ENCODE measurements at places on chromosomes 5 and 9.
A peak's percentile ranks its signal among the peaks of the same experiment; 100 is the strongest.

- DNase-seq: no peak
These were observed 199.0 kb upstream of the TARS1 start for GRCh38 chr5:33241802-33242201.

- no peak for DNase-seq
These were observed 190.2 kb downstream of the ASTN2 start for GRCh38 chr9:117224695-117225094.

DNA sequence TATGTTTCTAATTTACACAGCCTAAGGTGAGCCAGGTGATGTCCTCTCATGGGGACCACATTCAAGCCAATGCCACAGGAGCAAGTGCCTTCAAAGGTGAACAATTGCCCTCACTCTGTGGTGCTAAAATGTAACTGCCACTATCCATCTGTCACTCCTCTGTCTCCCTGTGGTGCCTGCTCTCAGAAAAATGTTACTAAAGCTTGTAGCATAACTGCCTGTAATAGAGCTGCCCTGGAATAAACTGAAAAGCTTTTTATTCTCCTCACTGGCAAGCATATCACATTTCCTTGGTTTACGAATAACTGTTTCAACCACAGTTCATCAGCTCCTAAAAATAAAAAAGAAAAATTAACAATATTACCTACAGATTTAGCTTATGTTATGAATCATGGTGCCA, 142.4 kb downstream of the ST8SIA4 start:
- no peak for DNase-seq

DNA sequence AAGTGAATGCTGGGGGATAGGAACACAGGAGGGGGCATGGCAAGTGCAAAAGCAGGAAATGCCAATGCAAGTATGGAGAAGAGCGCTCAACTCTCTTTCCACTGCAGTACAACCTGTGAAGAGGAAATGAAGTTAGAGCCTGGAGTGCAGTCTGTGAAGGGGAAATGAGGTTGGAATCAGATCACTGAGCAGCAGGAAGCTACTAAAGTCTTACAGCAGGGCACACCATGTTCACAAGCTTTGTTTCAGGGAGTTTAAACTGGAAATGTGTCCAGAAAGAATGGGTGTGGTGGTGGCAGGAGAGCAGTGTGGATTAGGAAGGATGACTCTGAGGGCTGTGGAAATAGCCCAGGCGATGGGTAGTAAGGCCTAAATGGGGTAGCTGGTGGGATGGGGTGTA, 15.4 kb downstream of the ARHGEF37 start:
- DNase-seq: no peak

GRCh38 chr9:127741831-127742434, 6.8 kb upstream of the TOR2A start:
- DNase-seq: no peak

GRCh38 chr5:9408964-9409363, 136.9 kb downstream of the SEMA5A start:
- DNase-seq: no peak

DNA sequence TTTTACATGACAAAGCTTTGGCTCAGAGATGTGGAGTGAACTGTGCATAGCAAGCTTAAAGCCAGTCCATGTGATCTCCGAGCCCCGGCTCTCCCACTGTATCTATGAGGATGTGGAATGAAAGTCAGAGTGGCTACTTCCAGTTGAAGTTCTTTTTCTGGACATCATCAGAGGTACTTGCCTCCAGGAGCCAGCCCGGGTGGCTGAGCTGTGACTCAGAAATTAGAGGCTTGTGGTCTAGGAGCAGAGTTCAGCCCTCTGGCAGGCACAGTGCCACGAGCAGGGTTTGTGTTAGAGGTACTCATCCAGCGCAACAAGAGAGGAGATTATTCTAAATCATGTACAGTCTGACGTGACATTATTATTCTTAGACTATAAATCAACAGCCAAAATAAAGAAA, 322.5 kb downstream of the CDK5RAP2 start:
- DNase-seq: no peak

DNA sequence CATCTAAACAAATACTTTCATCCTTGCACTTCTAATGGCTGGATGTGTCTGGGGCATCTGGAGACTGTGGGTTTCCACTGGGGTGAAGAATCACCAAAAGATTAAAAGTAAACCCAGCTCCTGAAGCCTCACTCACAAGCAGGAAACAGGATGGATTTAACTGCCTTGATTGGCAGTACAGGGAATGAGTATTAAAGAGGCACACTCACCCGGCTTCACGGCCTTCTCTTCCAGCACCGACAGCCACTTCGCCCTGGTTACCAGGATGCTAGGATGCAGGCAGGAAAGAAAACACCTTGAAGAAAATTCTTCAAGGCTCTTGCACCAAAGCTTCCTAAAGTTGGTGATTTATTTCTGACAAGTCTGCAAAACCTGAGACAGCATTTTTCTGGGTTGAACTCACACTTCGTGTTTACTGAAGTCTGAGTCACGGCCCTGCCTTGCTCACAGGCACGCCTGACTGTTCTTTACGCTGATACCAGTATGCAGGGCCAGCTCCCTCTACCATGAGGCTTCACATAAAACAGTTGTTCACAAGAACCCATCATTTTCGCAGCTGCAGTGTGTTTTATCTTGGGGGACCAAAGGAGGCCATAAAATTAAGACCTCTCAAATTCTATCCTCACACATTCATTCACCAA, 56.5 kb upstream of the ZNF354A start:
- no peak for DNase-seq

DNA sequence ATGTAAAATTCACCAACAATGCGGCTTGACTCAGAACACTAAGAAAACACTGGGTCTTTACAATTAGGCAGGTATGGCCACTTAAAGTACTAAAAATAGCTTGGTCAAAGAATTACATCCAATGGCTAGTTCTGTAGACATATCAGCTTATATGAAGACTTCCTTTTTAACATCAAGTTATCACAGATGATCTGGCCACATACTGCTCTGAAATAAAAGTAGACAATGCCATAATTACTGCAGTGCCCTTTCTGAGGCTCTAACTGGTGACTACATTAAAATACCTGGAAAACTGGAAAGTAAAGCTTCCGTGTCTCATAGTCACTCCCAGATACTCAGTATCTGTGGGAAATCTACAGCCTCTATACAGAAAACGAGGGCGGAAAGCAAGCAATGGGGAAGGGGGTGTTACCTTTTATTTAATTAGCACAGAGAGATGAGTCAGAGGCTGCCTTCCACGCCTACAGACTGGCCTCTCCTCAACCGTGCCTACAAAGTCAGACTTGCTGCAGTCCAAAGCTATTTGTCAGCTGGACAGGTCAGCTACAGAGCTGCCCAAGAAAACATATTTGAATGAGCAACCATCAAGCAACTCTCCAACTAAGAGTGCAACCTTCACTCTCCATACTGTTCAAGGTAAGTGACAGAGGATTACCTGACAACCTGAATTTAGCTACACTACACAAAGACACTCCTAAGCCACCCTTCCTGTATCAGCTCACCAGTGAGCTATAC, 8.7 kb downstream of the SERINC5 start:
- DNase-seq: no peak

- DNase-seq: no peak
These were observed 27.9 kb downstream of the SPRY4 start for GRCh38 chr5:142296914-142297417.

DNA sequence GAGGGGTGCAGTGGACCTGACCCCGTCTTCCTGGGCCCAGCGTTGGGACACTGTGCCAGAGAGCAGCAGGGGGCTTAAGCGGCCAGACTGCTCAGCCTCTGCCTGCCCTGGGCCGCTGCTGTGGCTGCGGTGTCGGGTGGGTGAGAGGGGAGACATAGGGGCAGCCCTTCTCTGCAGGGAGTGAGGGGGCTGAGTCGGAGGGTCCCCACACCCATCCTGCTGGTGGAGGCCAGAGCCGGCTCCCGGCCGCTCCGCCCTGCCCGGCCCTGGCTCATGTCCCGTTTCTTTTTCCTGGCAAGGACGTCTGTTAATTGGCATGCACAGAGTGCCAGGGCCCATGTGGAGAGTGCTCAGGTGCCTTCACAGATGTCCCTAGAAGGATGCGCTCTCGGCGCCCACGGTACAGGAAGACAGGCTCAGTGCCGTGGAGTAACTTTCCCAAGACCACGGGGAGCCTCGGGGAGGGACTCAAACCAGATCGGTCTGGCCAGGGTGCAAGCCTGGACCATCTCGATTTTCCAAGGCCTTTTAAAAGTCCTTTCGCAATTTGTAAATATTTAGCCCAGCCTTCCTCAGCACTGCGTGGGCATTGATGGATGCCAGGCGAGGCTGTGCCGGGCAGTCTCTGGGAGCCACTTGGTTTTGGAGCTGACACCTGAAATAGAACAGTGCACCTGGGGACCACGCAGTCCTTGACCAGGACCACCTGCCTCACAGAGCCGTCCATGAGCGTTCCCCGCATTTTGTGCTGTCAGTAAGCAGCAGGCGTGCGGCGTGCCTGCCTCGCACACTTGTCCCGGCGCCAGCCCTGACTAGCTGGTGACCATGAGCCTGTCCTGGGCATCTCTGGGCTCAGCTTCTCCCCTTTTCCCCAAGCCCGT, 60.9 kb downstream of the RXRA start:
- DNase-seq: no peak

GRCh38 chr5:63131626-63132285, 553.1 kb downstream of the LRRC70 start:
- no peak for DNase-seq

GRCh38 chr5:157613385-157614245, 38.0 kb upstream of the ADAM19 start:
- no peak for DNase-seq

DNA sequence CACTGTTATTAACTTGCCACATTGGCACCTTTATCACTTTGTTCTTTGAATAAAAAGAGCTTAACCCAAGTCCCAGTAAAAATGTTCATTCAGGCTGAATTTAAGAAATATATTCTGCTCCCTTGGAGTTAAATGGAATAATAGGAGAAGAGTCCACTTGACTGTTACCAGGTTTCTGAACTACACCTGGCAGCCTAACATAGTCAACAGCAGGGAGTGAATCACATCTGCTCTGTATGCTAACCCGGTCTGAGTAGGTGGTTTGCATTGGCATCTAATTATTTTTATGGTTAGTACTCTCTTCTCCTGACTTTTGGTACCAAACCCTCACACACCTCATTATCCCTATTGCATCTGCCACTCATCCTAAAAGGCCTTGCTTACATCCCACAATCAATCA, 86.7 kb downstream of the STK32A start:
- DNase-seq: no peak

GRCh38 chr5:96936431-96937320, 796 bp downstream of the LNPEP start:
- DNase-seq: peak; percentile 7

DNA sequence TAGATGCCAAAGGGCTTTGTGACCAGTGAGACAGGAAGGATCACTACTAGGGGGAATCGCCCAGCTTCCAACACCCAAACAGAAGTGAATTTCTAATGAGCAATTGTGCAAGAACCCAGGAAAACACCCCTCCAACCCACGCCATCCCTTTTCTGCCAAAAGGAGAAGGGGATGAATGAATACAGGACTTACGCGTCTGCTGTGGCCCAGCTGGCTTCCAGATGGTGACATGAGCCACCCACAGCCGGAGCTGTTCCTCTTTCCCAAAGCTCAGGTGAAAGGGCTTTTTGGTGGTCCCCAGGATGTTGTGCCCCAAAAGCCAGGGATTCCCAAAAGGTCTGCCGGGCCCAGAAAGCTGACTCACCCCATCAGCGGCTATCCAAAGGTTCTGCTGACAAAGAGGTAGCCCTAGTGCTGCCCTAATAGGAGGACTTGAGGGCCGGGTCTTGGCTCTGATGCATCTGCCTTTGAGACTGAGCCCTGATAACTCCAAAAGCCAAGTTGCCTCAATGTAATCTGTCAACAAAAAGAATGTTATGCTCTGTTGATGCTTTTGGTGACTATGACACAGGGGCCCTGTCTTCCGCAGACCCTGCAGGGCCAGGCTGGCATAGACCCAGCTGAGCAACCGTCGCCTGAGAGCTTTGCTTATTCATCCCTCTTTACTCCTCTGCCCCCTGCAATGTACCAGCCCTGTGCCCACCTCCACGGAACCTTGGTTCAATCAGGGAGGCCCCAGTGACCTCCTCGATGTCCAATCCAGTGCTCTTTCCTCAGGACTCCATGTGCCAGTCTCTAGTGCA, 14.5 kb downstream of the GSN start:
- no peak for DNase-seq

- no peak for DNase-seq
These were observed 209.6 kb downstream of the SEMA6A start for GRCh38 chr5:116365006-116365496.

- no peak for DNase-seq
These were observed 22.4 kb downstream of the IFNW1 start for GRCh38 chr9:21119093-21119770.

GRCh38 chr5:35227720-35228119, 2.6 kb downstream of the PRLR start:
- DNase-seq: no peak

- no peak for DNase-seq
These were observed 143.4 kb upstream of the ZNF608 start for GRCh38 chr5:124889850-124890249.

DNA sequence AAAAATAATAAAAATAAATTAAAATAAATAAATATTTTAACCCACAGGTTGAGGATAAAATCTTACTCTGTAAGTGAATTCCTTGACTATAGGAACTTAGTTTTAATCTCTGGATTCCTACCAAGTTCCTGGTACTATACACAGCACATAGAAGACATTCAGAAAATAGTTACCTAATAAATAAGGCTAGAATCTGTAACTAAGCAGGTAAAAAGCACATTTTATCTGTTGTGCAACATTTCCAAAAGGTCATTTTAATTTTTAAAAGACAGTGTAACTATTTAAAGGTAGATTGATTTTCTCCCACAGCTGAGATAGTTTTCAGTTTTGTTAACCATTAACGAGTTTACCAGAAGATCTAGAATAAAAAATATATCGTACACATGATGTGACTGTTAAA, 47.8 kb downstream of the MLANA start:
- no peak for DNase-seq

DNA sequence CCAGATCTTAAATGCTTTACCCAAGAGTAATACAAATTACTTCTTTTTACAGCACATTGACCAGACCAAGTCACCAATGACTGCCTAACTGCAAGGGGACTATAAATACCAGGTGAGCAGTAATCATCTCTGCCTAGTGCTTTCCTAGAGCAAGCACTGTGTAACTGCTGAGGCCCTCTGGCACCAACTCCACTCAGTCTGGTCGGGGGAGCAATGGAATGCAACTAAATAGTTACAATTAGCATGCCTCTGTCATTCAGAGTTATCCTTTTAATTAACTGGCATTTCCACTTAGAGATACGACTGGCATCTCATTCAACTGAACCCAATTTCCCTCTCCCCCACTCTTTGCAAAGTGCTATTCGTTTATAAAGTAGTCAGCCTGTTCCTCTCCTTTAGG, 1309.1 kb upstream of the DMAC1 start:
- DNase-seq: no peak

GRCh38 chr5:113193311-113193978, 216.8 kb downstream of the DCP2 start:
- DNase-seq: no peak

DNA sequence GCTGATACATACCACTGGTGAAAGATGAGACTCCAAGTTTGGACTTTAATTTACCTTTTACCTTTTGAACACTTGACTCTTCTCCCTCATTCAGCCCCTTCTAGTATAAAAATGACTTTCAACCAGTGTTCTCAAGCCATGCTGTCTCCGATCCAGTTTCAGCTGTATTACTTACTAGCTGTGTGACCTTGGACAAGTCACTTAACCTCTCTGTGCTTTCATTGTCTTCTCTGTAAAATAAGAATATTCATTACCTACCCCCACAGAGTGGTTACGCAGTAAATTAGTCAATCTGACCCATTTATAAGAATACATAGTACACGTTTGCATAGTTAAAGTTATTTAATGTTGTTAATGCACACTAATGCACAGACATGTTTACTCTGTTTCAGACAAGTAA, 12.6 kb upstream of the CEMIP2 start:
- DNase-seq: no peak

GRCh38 chr9:127971357-127972235, 9.2 kb downstream of the EEIG1 start:
- no peak for DNase-seq

Data from stimulated activated CD8-positive, alpha-beta memory T cell treated with anti-CD3 and anti-CD28 coated beads, Interleukin-15, amount 100 ng/mL, for 4 hours (primary cell).